Gastroesophageal sphincter (tissue), 4 donors: ENCODE measurements at places on chromosomes 4 and X. TPM values are rescaled to one million over a fixed set of nuclear protein-coding genes. Genes with fewer than 3 reads are reported as not detected.

The BLTP1 gene
- total RNA-seq, result 90.9 TPM

The TNIP2 gene
- total RNA-seq, result 71.5 TPM

The COMMD8 gene
- 11.6 TPM for total RNA-seq

The TLR10 gene
- total RNA-seq, result not detected

The TMEM156 gene
- not detected for total RNA-seq

The MAGEA2 gene
- not detected for total RNA-seq

The IL13RA2 gene
- not detected for total RNA-seq

The SH3BP2 gene
- 31.8 TPM for total RNA-seq

The HOPX gene
- 2.7 TPM for total RNA-seq

The KLF8 gene
- 12.1 TPM for total RNA-seq

- no peak for ATAC-seq
Observed at GRCh38 chr4:16583764-16584163, 314.7 kb downstream of the LDB2 start.

GRCh38 chr4:37389366-37389765 lies 144.8 kb downstream of the NWD2 start:
- no peak for ATAC-seq

DNA sequence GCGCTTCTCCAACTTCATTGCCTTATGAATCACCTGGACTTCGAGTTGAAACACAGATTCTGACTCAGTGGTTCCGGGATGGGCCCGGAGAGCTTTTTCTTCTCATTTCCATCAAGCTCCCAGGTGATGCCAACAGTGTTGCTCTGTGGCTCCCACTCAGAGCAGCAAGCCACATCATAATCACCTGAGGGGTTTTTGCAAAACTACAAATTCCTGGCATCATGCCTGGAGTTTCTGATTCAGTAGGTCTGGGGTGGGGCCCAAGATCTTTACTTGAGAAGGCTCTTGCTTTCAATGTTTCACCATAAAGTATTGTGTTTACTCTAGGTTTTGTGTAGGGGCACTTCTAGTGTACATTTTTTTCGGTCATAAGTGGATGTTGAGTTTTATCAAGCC lies 7.0 kb downstream of the MTM1 start:
- no peak for ATAC-seq

- no peak for ATAC-seq
Observed at GRCh38 chr4:19774690-19775256, 476.9 kb upstream of the SLIT2 start.

DNA sequence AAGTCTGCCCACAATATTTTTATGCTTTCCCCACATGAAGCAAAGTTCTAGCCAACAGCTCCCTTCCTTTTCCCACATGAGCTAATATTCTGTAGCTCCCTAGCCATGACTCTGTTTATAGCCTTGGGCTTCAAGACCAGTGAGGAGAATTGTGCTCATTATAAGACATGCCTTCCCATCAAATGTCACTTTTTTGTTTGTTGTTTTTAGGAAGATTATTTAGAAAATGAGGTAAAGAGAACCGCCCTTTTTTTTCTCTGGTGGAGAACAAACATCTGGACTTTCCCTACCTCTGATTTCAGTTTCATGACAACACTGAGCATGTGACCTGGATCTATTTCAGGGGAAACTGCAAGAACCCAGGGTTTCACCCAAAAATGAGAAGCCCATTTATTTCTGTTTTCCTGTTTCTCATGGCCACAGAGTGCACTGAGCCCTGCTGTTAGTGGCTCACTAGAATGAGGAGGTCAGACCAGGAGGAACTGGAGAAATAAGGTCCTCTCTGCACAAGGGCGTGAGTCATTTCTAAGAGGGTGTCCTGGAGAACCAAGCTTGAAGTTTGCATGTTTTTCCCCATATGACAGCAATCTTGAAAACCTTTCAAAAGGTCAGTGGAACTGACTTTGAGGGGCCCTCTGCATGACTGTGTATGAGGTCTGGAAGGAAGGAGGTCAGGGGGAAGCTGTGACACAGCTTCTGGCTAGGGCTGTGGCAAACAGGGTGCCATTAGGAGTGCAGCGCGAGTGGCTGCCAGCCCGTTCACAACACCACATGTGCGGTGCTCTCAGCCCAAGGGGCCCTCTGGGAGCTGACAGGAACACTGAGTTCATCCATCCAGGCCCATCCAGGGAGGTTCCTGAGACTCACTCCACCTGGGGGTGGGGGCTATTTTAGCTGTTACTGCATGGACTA lies 55.2 kb downstream of the CHST7 start:
- ATAC-seq, result peak; percentile 84

DNA sequence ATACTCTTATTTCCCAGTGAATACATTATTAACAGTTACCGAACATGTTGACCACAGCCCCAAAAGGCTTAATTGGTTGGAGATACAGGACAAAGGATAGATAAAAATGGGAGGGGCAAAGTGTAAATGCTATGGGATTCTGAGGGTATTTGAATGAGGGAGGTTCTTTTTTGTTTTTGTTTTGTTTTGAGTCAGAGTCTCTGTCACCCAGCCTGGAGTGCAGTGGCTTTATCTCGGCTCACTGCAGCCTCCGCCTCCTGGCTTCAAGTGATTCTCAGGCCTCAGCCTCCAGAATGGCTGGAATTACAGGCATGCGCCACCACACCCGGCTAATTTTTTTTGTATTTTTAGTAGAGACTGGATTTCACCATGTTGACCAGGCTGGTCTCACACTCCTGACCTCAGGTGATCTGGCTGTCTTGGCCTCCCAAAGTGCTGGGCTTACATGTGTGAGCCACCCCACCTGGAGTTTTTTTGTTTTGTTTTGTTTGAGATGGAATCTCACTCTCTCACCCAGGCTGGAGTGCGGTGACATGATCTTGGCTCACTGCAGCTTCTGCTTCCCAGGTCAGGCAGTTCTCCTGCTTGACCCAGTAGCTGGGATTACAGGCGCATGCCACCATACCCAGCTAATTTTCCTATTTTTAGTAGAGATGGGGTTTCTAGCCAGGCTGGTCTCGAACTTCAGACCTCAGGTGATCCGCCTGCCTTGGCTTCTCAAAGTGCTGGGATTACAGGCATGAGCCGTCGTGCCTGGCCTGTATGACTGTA lies 9.0 kb downstream of the UBE2K start:
- no peak for ATAC-seq

- ATAC-seq, result no peak
Observed at GRCh38 chr4:171334549-171334948, 478.7 kb upstream of the GALNTL6 start.

DNA sequence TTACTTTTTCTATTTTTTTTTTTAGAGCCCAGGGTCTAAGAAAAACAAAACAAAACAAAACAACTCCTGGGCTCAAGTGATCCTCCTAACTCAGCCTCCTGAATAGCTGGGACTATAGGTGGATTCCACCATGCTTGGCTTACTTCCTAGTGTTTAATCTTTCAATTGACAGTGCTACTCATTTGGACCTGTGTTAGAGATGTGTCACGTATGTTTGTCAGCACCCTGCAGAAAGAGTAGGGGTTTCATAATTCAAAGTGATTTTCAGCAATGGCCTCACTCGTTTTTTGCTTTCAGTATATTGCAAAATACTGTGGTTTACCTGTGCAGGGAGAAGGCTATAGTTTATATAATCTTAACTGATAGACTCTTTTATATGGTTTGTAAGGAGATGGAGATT lies 71.6 kb upstream of the TEX13D start:
- no peak for ATAC-seq

- no peak for ATAC-seq
Observed at GRCh38 chr4:18691431-18692200, 670.1 kb upstream of the LCORL start.

DNA sequence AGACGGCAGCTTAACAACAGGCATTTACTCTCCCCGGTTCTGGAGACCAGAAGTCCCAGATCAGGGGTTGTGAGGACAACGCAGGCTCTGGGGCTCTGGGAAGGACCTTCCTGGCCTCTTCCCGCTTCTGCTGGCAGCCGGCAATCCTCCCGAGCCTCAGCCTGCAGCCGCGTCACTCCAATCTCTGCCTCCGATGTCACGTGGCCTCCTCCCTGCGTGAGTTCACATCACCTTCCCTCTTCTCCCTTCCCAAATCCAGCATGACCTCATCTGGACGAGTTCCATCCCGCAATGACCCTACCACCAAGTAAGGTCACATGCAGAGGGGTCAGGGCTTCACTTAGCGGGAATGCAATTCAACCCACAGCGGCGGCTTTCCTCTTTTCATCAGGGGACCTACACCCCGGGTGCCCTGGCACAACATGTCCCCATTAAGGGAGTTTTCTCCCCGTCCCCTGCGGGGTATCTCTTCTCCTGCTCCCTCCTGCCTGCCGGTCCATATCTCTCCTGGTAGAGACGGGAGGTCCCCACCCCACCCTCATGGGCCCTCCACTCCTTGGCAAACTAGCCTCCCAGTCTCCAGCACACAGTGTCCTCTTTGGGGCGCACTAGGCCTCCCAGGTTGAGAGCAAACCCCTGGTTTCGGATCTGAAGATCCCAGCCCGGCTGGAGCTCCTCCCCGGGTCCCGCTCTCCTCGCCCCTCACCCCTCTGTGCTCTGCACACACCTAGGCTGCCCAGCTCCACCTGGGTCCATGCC lies 25.5 kb downstream of the ABLIM2 start:
- no peak for ATAC-seq

DNA sequence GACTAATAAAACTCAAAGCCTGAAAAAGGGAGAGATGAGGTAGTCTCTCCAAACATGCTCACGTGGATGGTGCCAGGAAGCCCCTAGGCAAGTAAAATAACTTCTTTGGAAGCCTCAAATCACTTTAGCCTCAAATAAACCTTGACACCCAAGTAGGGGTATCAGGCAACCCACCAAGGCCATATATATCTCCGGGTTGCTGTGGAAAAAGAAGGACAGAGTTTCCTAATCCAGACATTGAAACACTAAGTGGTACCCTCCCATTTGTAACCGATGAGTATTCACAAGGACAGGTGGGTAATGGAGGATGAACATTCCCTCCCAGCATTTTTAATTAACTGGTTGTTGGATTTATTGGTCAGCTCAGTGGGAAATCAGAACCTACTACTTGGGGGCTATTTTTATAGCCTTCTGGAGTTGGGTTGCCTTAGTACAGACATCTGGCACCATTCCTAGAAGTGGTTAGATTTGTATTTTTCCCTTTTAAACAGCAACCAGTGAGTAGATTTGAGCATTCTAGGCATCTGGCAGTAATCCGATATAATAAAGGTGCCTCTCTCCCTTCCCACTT lies 87.7 kb downstream of the GPC3 start:
- no peak for ATAC-seq

DNA sequence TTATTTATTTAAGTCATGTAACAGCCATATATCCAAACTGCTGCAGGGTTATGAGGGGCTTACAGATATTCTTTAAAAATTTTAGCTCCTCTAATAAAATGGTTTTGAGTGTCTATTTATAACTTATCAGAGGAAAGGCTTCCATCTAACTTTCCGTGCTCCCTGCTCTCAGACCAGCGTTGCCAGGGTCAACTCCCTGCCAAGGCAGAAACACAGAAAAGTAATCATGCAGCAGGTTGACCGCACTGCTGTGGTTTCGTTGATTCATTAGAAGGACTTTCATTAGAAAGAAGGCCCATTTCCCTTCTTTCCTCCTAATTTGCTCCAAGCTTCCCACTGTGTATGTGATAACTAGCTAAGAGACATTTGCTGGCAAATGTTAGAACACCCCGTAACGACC lies 33.9 kb downstream of the BCLAF3 start:
- ATAC-seq, result no peak

DNA sequence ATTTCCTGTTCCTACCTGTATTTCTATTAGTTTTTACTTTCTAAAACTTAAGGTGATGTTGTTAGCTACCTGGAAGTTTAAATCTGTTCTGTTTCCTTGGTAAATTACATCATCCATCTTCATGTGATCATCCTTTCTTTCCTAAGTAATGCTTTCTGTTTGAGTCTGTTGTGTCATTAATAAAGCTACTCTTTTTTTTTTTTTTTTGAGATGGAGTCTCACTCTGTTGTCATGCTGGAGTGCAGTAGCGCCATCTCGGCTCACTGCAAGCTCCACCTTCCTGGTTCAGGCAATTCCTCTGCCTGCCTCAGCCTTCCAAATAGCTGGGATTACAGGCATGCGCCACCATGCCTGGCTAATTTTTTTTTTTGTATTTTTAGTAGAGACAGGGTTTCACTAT lies 73.3 kb downstream of the FIP1L1 start:
- no peak for ATAC-seq

- peak; percentile 70 for ATAC-seq
Observed at GRCh38 chr4:98491899-98492559, 166.4 kb downstream of the TSPAN5 start.

DNA sequence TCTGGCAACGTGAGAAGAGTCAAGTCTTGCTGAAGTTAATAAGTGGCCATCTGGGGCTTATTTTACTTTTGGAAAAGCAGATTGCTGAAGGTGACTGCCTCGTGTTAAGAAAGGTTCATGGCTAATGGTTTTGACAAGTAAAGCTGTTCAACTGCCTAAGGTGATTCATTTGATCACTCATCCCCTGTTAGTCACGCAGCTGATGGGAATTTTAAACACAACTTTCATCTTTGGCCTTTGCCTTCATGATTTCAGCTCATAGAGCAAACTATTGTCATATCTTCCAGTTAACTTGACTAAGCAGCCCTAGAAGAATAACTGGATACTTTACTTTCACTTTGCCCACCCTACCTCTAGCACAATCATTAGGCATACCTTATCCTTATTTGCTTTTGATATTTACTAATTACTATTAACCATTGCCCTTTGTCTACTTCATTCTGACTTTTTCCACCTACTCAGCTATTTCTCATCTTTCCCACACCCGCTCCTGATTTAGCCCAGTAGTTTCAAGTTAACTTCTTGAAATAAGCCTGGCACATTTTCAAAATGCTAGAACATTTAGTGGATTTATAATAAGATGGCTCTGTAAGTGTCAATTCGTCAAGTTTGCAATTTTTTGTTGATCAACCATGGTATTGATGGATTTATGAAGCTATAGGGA lies 170.6 kb upstream of the S100G start:
- ATAC-seq, result no peak

DNA sequence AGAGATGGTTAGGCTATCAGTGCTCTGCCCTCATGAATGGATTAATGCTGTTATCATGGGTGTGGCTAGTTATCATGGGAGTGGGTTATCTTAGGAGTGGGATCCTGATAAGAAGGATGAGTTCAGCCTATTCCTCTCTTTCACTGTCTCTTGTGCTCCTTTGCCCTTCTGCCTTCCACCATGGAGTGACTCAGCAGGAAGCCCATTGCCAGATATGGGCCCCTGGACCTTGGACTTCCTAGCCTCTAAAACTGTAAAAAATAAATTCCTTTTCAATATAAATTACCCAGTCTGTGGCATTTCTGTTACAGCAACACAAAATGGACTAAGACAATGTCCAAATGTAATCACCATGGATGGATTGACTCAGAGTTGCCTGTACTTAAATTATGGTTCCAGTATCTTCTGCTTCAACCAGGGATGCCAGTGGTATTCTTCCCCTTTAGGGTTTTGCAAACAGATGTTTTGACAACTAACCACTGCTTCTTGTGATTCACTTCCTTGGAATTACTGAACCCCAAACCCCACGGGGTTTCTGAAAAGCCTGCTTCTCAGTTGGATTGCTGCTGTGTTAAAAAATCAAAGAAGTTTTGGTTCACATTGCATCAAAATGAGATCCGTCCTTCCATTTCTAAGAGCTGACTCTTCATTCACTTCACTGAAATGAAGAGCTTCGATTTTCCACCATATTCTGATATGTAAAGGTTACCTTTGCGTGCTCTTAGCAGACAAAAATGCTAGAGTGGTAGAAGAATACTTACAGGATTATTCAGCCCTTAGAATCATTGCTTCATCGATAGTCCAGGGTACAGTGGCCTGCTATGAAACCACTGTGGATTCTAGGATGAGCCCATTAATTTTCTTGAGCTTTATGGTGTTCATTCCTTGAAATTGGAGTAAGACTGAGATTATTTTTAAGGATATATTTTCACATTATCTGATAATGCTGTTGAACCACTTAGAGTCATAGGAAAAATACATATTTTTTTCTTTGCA lies 107.7 kb downstream of the FRMPD4 start:
- no peak for ATAC-seq
